ENCODE measurements at places on chromosomes 2 and 18.

- no peak for DNase-seq
These were observed 161.4 kb downstream of the RPIA start for GRCh38 chr2:88852753-88853402.

DNA sequence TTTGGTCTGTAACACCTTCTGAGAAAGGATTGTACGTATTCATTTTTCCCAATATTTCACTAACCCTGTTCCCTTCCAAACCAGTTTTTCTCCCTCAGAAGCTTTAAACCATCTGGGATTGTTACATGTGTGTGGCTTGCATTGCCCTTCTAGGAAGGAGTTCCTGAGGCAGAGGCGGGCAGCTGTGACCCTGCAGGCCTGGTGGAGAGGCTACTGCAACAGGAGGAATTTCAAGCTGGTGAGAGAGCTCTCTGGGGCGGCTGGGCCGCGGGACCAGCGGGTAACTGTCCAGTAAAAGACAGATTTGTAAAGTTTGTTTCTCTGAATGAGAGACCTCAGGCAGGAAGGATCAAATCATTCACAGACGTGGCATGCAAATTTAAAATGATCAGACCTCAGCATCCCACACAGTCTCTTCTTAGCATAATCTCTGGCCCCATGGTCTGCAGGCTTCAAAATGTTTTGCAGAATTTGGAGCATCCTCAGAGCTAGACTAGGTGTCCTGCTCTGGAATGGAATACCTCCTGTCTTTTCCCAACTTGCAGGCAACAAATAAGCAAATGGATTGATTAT lies 40.2 kb upstream of the GPR17 start:
- DNase-seq, result no peak

- DNase-seq, result no peak
These were observed 151.5 kb upstream of the CELF4 start for GRCh38 chr18:37717098-37717497.

- peak; percentile 9 for DNase-seq
These were observed 1.1 kb downstream of the NPC1 start for GRCh38 chr18:23585007-23585871.

DNA sequence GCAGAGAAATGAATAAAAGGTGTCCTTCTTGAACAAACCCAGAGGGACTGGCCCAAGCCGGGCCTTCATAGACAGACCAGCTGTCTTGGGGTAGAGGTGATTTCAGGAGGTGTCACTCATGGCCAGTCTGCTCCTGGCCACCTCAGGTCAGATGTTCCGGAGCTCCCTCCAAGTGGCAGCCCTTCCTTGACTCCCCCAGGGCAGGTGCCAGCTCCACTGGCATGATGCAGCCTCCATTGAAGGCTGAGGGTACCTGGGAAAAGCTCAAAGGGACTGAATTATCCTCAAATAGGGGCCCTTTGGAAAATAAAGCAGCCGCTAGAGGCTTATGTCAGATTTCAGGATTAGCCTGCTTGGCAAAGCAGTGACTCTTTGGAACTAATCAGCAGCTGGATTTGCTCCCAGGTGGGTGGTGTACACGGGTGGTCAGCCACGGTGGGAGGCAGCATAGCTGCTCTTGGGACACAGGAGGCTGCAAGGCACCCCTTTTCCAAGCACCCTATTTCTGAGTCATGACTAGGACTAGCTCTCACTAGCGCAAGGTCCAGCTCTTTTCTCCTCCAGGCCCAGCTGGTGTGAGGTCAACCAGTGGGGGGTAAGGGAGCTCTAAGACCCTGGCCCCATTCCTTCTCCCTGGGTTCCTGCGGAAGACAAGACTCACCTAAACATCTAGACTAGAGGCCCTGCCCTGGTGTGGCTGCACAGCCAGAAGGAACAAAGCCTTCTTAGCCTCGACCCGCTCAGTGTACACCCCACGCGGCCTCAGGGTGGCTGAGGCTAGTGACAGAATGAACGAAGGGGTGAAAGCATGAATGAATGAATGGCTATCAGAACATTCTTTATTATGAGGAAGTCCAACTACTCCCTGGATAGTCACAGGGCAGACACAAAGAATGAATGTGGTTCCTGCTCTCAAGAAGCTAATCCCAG lies 29.3 kb downstream of the HS1BP3 start:
- no peak for DNase-seq

DNA sequence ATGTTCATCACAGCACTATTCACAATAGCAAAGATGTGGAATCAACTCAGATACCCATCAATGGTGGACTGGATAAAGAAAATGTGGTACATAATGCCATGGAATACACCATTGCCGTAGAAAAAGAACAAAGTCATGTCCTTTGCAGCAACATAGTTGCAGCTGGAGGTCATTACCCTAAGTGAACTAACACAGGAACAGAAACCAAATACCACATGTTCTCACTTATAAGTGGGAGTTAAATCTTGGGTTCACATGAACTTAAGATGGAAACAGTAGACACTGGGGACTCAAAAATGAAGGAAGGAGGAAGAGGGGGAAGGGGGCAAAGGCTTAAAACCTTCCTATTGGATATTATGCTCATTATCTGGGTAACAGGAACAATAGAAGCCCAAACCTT lies 228.1 kb upstream of the RAB6C start:
- no peak for DNase-seq

GRCh38 chr2:223084873-223085272 lies 32.9 kb downstream of the KCNE4 start:
- DNase-seq, result no peak

Measured in CD4-positive, alpha-beta T cell treated with Interleukin-6 for 4 hours (primary cell).